ENCODE measurements at places on chromosomes 1 and 21. TPM values are rescaled to one million over a fixed set of nuclear protein-coding genes. Genes with fewer than 3 reads are reported as not detected.

Gene LMX1A
- not detected for total RNA-seq

Gene TMEM50B
- 24.7 TPM for total RNA-seq

DNA sequence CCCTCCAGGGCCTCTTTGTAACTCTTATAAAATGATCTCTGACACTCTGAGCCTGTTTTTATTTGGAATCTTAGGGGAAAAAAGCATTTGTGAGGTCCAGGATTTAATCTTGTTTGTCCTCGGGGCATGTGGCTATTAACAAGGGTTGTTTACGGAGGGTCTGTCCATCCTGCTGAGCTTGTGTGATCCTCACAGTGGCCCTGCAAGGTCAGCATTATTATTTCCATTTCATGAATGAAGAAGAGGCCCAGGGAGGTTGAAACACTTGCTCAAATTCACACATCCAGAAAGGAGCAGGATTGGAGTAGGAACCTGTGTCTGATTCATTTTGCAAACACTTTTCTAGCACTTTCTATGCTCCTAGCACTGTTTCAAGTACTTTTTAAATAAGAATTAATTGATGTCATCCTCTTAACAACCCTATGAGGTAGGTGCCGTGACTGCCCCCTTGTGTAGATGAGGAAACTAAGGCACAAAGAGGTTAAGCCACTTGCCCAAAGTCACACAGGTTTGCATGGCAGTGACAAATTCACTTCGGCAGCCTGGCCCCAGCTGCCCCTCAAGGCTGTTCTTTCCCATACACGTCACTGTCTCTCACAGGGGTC is 178.9 kb downstream of the MIS18A start:
- no peak overlapping the region for H3K27ac ChIP-seq
- H3K4me1 ChIP-seq, result no peaks in the 10 kb centered on the region
- no peak for DNase-seq
- H3K27me3 ChIP-seq, result peaks cover 3% of the 10 kb centered on the region

GRCh38 chr1:170886460-170886859 is 48.9 kb upstream of the MROH9 start:
- H3K4me3 ChIP-seq, result no peak overlapping the region
- H3K36me3 ChIP-seq, result no peaks in the 10 kb centered on the region
- H3K27ac ChIP-seq, result no peak overlapping the region

- DNase-seq, result no peak
- H3K4me3 ChIP-seq, result peak overlapping the region; percentile 76
- H3K27ac ChIP-seq, result peak overlapping the region; percentile 94
- no peaks in the 10 kb centered on the region for H3K27me3 ChIP-seq
- no peaks in the 10 kb centered on the region for H3K36me3 ChIP-seq
- H3K4me1 ChIP-seq, result peaks cover 34% of the 10 kb centered on the region
Measured at GRCh38 chr1:155006601-155007101, 4.0 kb downstream of the ZBTB7B start.
